ENCODE measurements at places on chromosomes 16 and 17.

DNA sequence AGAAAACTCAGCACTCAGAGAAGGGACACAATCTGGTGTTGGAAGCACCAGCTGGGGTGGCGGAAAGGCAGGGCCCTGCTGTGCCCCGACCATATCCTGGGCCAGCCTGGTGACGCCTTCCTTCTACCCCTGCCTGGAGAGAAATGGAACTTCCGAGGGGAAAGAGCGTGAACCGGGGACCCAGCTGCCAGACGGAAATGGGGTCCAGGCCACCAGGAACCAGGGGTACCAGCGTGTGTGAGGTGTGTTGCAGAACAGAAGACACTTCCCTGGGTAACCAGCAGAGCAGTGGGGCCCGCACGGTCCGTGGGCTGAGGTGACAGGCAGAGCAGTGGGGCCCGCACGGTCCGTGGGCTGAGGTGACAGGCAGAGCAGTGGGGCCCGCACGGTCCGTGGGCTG lies 6.8 kb downstream of the RAB40B start:
- no peak for DNase-seq

DNA sequence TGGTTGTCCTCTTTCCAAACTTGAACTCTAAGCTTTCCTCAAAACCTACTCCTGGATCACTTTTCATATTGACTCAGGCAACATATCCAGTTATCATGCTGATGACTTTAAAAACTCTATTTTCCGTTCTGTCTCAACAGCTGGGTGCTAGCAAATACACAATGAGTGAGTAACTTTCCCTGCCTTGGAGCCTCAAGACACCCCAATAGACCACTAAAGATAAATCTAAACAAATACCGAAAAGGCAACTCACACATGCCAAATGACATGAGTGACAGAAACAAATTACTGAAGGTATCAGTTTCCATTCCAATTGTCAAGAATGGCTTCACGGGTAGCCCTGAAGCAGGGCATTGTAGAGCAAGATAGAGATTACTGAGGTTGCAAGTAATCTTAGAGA lies 15.7 kb upstream of the TMEM101 start:
- peak; percentile 41 for DNase-seq

GRCh38 chr16:53821957-53822625 lies 118.1 kb downstream of the FTO start:
- peak; percentile 87 for DNase-seq

DNA sequence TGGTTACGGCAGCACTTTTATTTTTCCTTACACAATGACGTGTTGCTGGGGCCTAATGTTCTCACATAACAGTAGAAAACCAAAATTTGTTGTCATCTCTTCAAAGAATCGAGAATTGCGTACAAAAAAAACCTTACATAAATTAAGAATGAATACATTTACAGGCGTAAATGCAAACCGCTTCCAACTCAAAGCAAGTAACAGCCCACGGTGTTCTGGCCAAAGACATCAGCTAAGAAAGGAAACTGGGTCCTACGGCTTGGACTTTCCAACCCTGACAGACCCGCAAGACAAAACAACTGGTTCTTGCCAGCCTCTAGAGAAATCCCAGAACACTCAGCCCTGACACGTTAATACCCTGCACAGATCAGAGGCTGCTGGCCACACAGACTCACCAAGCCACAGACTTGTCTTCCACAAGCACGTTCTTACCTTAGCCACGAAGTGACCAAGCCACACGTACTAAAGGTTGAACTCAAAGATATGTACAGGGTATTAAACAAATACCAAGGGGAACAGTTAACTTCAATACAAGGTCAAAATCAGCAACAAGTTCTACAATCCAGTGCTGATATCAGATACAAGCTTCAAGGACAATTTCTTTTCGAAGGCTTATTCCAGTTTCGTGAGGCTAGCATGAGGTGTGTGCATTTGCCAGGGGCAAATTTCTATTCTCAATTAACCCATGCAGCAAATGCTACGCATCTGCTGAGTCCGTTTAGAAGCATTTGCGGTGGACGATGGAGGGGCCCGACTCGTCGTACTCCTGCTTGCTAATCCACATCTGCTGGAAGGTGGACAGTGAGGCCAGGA lies 2.4 kb downstream of the ACTG1 start:
- peak; percentile 32 for DNase-seq

GRCh38 chr16:30949650-30950515 lies 1.0 kb downstream of the ORAI3 start:
- peak; percentile 93 for DNase-seq

GRCh38 chr17:1005361-1005946 lies 8.5 kb downstream of the TIMM22 start:
- DNase-seq: no peak

DNA sequence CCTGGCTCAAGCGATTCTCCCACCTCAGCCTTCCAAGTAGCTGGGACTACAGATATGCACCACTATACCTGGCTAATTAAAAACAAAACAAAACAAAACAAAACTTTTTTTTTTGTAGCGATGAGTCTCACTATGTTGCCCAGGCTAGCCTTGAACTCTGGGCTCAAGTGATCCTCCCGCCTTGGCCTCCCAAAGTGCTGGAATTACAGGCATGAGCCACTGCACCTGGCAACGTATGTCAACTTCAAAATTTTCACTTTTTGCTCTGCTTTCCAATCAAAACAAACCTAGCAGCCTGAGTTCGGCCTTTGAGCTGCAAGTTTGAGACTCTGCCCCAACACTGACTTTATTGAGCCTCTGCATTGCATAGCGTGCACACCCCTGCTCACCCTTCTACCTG lies 4.5 kb upstream of the RAI1 start:
- no peak for DNase-seq
